ENCODE measurements at places on chromosomes 1 and 21.

DNA sequence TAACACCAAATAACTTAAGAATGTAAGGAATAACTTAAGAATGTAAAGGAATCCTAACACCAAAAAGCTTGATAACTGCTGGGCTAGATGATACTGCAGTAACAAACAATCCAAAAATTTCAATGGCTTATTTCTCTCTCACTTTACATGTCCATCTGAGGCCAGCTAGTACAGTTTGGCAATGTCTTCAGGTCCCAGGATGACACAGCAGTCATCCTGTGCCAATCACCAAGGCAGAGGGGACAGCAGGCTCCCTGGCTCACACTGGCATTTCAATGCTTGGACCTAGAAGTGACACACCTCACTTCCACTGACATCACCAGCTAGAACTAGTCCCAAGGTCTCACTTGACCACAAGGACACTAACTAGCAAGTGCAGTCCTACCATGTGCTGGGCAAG lies 15.3 kb downstream of the DNAJC11 start:
- DNase-seq = no peak

GRCh38 chr1:193451606-193452005 lies 265.2 kb upstream of the B3GALT2 start:
- DNase-seq = no peak

DNA sequence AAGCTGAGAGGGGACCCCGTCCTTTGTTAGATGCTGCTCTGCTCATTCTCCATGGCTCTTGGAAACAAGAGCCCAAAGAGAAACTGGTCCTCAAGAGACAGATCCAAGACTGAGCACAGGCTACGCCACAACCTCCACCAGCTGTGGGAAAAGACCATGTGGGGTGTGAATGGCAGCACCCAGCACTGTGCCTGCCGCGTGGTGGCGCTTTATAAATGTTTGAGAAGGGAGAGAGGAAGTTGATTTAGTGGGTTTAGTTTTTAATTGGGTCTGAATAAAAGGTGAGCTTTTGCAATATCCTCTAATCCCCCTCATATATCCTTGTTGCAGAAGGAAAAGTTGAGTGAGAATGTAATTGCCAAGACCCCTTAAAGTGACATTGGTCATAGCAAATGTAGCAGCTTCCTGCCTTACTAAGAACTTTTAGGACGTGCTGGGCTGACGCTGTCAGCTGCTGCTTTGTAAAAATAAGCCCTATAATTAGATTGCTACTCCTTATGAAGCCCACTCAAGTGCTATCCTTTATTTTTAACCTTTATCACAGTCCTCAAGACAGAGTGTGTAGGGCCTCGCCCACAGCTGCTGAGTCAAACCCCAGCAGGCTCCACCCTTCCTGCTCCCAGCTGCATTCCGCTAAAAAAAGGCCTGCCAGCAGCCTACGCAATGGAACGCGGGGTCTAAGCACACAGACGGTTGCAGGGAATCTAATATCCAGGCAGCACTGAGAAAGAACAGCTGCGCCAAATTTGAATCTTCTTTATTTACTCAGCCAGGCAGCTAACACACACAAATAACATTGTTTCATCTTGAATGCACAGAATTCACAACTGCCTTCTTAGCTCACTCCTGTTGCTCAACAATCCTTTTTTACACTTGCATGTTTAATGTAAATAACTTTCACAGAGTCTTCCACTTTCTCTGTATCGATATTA lies 47.4 kb upstream of the PRDX6 start:
- peak; percentile 76 for DNase-seq

GRCh38 chr21:17139696-17140095 lies 373.1 kb upstream of the CXADR start:
- DNase-seq = no peak

DNA sequence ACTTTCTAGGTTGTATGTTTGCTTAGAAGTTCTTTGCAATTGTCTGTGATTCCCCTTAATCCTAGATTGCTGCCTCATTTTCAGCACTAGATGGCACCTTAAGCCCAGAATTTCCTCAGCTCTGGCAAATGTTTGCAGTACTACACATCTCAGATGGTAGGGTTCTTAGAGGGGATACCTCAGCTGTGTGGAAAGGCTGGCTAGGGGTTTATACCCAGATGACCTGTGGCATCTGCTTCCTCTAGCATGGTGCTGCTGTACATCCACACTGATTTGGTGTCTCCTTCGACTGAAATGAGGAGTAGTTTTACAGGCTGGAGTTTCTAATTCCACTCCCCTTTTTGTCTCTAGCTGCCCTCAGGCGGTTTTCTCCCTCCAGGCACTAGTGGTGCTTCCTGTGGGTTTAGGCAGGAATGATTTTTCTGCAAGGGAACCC lies 23.5 kb downstream of the ASB17 start:
- DNase-seq = no peak

- DNase-seq = no peak
Observed at GRCh38 chr1:223716302-223716862, 4.0 kb downstream of the CAPN2 start.

GRCh38 chr1:12475101-12475500 lies 142.9 kb downstream of the DHRS3 start:
- no peak for DNase-seq

DNA sequence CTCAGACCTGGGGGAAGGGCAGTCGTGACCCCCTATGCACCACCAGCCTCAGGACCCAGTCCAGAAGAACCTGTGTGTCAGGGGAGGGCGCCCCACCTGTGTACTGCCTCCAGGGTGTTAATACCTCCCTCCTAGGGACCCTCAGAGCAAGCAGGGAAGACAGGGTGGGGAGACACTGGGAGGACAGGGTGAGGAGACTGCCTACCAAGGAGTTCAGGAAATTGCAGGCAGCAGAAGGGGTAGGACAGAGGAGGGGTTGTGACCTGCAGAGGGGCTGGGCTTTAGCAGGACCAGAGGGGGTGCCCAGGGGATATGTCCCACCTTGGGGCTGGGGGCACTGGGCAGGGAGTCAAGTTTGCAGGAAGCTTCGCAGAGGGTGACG lies 5.2 kb downstream of the C21orf58 start:
- DNase-seq = no peak

DNA sequence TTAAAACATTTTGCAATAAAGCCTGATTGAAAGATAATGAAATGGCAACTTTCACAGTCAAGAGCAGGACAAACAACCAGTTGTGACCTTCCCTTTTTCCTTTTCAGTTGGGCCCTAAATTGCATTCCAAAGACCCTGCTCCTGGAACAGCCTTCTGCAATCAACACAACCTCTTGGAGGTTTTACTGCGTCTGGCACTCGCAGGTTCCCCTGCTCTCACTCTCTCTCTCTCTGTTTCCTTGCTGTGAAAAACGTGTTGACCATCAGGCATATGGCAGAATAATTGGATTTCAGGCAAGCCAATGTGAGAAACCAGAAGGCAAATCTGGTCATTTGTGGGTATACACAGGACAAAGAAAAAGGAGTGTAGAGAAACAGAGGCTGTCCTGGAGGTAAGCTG lies 23.2 kb downstream of the SLC44A5 start:
- no peak for DNase-seq

- DNase-seq = no peak
Observed at GRCh38 chr21:31484219-31484618, 140.2 kb upstream of the TIAM1 start.

DNA sequence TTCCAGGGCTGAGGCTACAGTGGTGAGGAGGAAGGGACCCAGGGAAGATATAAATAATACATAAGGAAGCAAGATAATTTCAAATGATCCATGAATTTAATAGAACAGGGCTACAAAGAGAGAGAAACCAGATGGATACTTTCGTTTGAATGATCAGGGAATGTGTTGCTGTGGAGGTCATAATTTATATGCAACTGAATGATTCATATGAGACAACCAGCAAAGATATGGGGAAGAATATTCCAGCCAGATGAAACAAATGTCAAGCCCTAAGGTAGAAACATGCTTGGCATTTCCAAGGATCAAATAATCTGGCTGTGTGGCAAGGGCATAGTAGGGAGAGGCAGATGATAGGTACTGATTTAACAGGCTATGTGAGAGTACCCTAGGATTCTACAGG lies 84.8 kb upstream of the ZC3H11B start:
- no peak for DNase-seq

GRCh38 chr1:158002631-158003405 lies 9.4 kb downstream of the KIRREL1 start:
- no peak for DNase-seq

DNA sequence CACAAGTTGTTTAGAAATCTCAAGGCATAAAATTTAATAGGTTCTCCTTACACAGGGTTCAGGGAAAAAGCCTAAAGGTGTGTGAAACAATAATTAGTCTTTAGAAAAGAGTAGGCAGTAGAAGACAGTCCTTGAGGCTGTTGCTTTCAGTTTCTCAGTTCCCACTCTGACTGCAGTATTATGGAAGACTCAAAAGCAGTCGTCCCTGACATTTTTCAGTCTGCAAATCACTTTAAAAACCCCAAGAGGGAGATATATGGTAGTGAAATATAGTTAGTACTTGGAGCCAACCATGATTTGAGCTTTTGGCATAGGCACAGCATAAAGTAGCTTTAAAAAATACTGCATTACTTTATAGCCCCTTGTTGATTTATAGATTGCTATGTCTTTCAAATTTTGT lies 299.7 kb downstream of the OLFM3 start:
- DNase-seq = no peak

DNA sequence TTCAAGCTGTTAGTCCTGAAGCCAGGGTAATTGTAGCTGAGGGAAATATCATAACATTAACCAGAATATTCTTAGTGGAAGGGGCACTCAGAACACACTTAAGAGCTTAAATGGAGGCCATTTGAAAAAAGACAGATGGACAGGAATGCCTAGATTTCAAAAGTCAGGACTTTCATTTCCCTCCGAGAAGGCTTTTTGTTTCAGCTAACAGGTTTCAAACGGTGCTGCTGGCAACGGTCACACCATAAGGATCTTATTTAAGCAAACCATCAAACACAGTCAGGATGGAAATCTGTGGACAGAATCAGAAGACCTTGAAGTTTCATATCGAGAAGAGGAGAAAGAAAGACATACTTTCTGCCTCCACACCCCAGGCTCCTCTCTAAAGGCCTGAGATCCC lies 70.1 kb downstream of the SLC66A1 start:
- DNase-seq = no peak

DNA sequence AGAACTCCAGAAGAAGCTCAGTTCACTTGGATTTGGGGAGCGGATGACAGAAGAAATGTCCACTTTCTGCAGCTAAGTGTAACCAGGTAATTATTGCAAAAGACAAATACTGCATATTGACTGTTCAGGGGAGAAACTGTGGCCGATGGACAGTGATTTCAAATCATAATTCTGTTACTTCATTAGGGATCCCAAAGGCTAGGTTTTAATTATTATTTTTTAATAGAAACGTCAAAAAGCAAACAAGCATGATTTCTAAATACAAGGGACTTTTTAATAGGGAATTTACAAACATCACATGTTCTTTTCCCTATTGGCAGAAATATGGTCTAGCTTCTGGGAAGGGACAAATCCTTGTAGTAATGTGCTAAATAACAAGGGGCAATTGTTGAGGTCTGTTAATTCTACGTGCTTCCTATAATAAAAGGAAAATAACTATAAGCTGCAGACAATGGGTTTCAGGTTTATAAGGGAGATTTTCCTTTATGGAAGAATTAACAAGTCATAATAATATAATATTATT lies 15.5 kb downstream of the DIPK1A start:
- no peak for DNase-seq

- no peak for DNase-seq
Observed at GRCh38 chr1:1537626-1538250, 2.7 kb downstream of the TMEM240 start.

DNA sequence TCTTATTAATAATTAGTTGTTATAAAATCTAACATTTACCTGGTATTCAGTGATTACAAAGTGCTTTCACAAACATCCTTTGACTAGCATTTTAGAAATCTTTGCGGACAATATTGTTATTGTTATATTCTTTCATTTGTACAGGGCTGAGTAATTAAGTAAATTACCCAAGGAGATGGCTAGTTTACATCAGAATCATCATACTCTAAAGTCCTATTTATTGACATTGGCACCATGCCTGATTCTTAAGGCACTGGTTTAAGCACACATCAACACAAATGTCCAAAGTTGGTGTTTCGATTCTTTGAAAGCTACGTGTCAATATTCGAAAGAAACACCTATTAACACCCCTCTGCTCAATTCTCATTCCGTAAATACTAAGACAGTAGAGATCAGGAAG lies 424.6 kb upstream of the CHRM3 start:
- no peak for DNase-seq

GRCh38 chr1:181088079-181089016 lies at the start of gene IER5:
TSS of gene IER5 (plus strand) at chr1:181088700. CDS start at chr1:181088903, 203 bp downstream.
- DNase-seq = peak; percentile 93

DNA sequence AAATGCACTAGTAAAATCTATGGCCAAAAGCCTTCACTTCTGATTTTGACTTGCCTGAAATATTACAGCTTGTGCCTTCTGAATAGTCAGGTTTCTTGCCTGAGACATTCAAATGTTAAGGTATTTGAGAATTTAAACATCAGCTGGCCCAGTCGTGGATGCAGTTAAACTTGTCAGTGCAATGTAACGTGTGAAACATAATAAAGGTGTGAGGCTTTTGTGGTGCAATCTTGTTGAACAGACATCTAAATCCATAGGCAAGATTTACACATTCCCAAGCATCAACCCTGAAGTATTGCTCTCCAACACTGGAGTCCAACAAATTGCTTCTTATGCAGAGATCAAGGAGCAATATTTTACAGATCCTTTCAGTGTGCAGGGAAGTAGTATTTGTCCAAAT lies 4.4 kb downstream of the CCN1 start:
- no peak for DNase-seq

DNA sequence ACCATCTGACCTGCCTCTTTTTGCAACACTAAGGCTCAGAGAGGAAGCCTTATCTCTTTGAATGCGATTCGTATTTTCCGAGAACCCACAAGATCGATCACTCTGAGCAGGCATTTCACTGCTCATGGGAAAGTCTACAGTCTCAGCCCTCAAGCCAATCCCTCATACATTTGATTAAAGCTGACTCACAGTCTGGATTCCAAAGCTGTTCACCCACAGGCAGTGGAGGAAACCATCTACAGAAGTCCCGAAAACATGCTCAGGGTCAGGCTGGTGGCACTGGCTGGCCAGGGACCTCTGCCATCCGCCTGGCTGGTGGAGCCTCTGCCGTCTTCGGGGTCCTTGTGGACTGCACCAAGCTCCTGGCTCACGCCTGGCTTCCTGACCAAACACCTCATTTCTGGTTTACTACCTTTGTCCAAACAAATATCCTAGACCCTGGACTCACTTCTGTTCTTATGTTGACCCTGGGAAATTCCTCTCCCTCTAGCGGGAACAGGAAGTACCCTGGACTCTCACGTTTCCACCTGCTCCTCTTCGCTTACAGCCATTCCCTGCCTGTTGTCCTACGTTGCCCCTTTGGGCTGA lies 650.0 kb downstream of the SMYD3 start:
- no peak for DNase-seq

DNA sequence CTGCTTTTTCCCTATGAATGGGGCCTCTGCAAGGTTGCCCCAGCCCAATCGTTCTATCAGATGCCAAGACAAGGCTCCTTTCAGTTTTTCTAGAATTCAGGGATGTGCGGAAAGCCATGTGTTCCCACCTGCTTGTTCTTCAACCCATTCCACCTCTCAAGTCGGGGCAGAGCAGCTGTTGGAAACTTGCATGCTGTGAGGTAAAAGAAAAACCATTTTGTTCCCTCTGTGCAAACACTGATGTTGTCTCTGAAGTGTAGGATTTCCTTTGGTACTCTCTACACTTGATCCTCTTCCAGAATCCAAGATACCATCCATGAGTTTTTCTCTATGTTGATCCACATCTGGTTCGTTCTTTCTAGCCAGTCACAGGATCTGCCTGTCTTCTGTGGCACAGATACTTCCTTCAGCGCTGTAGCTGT lies 7.3 kb downstream of the IER5 start:
- no peak for DNase-seq

GRCh38 chr1:151199873-151200581 lies 1.7 kb downstream of the PIP5K1A start:
- DNase-seq = no peak

Data from hypothalamus (tissue), 51 donors.